ENCODE measurements at places on chromosomes 12 and 14. TPM values are rescaled to one million over a fixed set of nuclear protein-coding genes. Genes with fewer than 3 reads are reported as not detected.

HHIPL1 gene
- polyA plus RNA-seq = 2.0 TPM

- DNase-seq = no peak
Observed at GRCh38 chr12:115364921-115365320, 680.9 kb upstream of the TBX3 start.

TAS2R14 gene
- 3.8 TPM for polyA plus RNA-seq

- DNase-seq = no peak
Observed at GRCh38 chr14:32940066-32940651, 1.5 kb downstream of the NPAS3 start.

NT5DC3 gene
- polyA plus RNA-seq = 3.3 TPM

GRCh38 chr12:121330692-121331091 lies 21.5 kb downstream of the ANAPC5 start:
- DNase-seq = no peak

DNA sequence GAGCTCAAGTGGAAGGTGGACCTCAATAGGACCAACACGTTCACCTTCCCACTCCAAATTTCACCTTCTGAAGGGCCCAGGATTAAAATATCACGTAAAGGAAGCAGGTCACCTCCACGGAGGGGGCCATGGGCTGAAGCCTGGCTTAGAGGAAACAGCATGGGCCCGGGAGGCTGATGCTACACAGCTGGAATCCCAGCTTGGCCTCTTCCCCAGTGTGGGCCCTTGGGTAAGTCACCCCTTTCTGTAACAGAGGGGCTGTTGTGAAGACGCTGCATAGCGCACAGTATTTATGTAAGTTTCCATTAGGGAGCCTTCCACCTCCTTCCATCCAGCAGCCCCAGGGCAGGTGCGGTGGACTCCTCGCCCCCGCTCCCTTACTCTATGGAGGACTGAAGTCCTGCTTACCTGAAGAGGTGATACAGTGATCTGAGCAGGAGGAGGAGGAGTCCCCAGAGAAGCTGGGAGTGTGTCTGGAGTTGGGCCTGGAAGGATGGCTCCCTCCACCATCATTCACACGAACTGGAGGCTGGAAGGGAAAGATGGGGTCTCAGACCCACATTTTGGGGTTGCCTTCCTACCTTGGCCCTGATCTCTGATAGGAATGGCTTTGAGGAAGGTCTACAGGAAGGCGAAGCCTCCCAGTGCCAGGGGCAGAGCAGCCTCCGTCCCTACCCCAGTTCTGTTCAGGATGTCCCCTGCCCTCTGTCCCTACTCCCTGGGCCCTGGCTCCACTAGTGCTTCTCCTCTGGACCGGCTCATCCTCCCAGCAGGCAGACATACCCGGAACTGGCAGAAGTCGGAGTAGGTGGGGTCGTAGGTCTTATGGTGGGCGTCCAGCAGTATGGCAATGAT lies 37.2 kb upstream of the HDAC7 start:
- DNase-seq = no peak

- no peak for DNase-seq
Observed at GRCh38 chr12:91947459-91947858, 198.2 kb downstream of the BTG1 start.

- DNase-seq = no peak
Observed at GRCh38 chr14:106269029-106269428, 742.6 kb downstream of the TMEM121 start.

ADAM21 gene
- polyA plus RNA-seq = 0.34 TPM

FOXG1 gene
- 0.06 TPM for polyA plus RNA-seq

DNA sequence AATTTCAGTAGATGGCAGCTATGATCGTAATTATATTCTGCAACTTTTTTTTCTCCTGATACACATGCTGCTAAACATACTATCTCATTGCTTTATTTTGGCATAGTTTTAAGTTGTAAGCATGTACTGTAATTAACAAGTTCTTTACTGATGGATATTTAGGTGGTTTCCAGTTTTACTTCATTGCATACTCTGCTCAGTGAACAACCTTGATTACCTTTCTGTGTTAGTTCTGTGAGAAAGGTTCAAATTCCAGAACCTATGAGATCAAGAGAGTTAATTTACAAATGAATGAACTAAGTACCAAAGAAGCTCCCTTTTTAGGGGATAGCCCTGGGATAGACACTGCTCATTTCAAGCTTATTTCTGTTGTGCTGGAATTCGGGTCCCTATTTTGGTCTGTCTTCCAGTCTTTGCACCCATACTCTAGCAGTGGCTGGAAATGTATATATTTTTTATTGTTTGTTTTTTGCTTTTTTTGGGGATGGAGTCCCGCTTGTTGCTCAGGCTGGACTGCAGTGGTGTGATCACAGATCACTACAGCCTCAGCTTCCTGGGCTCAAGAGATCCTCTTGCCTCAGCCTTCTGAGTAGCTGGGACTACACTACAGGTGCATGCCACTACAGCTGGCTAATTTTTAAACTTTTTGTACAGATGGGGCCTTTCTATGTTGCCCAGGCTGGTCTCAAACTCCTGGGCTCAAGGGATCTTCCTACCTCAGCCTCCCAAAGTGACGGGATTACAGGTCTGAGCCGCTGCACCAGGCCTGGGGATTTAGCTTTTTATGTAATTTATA lies 10.6 kb downstream of the PAPOLA start:
- no peak for DNase-seq

DNA sequence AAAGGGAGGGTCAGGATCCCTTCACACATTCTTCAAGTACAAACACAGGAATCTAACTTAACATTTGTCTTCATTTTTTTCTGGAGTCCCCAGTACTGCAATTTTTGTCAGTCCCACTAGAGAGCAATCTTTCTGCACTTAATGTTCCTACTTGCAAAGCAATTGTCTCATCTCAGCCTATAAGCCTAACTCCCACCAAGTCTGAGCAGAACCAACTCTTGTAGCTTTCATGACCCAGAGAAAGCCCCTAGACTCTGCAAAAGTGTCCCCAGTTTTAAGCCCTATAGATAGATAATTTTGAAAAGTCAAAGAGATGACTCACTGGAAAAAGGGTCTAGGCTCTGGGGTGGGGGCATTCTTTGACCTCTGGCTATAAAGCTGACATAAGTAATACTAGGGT lies 1.8 kb upstream of the ZBTB39 start:
- no peak for DNase-seq

DNA sequence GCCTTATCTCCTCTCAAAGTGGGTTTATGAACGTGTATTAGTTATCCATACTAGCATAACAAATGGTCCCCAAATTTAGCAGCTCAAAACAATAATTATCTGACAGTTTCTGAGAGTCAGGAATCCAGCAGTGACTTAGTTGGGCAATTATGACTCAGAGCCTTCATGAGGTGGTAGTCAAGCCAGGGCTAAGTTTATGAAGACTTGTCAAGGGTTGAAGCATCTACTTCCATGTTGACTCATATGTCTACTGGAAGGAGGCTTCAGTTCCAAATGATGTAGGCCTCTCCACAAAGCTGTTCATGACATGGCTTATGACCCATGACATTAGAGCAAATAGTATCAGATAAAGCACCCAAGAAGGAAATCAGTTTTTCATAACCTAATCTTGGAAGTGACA lies 73.2 kb downstream of the IPO8 start:
- no peak for DNase-seq

DNA sequence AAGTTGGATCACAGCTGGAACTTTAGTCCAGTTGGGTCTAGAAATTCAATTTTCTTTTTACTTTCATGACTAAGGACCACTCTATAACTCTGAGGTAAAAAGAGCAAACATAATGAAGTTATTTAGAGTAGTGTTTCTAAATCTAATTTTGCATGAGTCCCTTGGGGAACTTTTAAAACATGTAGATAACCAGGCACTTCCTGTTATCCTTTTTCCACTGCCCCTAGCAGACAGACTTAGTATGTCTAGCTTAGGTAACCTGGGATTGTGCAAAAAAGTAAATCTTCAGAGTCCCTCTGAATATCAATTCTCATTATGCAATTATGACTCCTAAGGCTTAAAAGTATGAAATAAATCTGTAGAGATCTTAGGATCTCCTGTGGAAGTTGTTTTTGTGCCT lies 371.2 kb downstream of the DIO2 start:
- DNase-seq = no peak

- no peak for DNase-seq
Observed at GRCh38 chr14:95039259-95039992, 117.9 kb downstream of the DICER1 start.

- DNase-seq = peak; percentile 78
Observed at GRCh38 chr12:9647825-9648700, 21.4 kb upstream of the CLEC2D start.

- DNase-seq = no peak
Observed at GRCh38 chr12:87388376-87388775, 640.8 kb downstream of the C12orf50 start.

DNA sequence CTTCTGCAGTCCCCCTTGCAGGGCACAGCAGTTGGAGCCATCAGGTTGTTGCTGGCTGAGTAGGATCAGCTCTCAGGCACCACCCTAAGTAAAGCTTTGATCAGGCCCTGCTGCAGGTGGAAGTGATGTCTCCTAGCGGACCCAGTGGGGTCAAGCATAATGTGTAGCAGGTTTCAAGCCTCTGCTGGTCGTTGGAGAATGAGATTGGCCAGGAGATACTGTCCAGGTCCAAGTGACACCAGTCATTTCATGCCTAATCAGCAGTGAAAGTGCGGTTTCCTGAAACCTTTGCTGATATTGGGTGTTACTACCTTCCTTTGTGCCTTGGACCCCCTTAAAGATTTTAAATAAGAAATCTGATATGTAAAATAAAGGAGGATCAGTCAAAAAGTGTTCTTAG lies 72.6 kb downstream of the SUSD6 start:
- DNase-seq = no peak

- DNase-seq = no peak
Observed at GRCh38 chr14:47705683-47706082, 30.3 kb upstream of the MDGA2 start.

RTL1 gene
- polyA plus RNA-seq = 0.06 TPM

GRCh38 chr14:55254581-55254980 lies 16.6 kb upstream of the FBXO34 start:
- DNase-seq = no peak

DNA sequence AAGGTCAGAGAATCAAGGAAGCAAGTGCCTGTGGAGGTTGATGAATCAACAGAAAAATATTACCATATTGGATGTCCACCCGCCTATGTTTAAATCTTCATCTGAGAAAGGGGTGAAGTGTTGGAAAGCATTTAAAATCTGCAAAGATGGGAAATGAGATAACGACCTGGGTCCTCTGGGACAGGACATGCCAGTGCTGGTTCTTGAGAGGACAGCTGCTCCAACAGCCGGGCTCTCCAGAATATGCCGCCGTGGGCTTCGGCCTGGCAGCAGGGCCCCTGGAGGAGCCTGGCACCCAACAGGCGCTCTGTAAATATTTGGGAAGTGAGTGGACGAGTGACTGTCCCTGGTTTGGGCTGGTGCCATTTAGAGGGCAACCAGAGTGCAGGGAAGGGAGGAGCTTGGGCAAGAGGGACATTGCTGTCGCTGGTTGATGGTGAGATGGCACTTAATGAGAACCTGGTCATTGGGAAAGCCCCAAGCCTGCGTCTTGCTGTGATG lies 129.9 kb downstream of the KCNA5 start:
- DNase-seq = no peak

GRCh38 chr14:56159066-56159465 lies 40.9 kb downstream of the PELI2 start:
- no peak for DNase-seq

- DNase-seq = no peak
Observed at GRCh38 chr12:116808113-116809105, 70.3 kb downstream of the RNFT2 start.

DNA sequence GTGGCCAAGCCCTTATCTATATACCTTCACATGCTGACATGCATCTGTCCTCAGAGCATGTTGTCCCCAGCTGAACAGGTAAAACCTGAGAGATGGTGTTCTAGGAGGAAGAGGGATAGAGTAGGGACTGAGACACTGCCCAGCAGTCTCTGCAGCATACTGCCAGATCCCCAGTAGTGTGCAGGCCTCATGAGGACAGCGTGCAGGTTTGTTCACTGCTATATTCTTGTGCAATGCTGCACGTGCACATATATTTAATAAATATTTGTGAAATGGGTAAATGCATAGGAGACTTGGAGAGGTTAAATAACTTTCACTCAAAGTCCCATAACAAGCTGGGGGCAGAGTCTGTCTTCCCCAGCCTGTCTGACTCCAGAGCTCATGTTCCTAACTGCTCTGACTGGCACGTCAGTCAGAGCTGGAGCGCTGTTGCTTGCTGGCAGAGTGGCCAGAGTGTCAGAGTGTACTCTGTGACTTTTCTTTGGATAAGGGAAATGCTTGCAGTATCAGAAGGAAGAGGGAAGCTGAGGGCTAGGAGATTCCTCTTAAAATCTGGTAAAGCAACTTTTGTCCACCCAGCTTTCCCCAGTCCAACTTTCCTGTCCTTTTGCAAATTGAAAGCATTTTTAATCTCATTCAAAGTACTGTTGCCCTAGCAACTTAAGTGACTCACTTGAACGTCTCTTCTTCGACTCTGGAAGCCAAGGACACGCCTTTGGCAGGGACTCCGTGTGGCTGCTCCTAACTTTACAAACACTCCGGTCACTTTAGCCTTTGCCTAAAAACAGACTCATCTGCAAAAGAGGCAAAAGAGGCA lies 14.9 kb upstream of the POLR3B start:
- no peak for DNase-seq

DNA sequence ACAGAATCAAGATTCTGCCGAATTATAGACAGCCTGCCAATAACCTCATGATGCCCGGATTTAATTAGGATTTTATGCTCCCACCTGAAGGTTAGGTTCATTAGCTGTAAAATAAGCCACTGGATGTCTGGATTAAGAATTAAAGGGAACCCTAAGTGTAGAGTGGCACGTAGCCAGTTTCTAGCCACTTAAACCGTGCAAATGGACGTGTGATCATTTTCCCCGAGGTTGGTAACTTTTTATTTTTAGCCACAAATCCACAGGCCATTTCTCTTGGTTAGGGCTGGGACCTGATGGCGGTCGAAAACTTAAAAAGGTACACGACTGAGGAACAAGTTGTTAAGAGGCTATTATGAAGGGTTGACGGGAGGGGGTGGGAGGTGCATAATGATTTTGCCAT lies 127.3 kb upstream of the TMPO start:
- no peak for DNase-seq

FAIM2 gene
- polyA plus RNA-seq = 6.1 TPM

DNA sequence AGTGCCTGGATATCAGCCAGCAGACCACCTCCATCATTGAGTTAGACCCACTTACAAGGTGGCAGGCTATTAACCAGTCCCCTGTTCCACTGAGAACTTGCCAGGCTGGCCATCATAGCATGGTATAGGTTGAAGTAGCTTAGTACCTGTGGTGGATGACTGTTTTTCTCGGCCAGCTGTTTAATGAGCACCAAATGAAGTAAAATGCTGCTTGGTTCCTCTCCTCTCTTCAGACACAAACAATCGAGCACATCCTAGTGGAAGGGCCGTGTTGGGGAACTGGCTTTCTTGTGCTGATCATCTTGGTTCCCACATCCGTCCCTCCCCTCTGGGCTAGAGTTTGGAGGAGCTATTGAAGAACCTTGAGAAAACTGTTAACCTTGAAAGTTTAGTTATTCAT lies 486.2 kb downstream of the RAD51B start:
- no peak for DNase-seq

DNA sequence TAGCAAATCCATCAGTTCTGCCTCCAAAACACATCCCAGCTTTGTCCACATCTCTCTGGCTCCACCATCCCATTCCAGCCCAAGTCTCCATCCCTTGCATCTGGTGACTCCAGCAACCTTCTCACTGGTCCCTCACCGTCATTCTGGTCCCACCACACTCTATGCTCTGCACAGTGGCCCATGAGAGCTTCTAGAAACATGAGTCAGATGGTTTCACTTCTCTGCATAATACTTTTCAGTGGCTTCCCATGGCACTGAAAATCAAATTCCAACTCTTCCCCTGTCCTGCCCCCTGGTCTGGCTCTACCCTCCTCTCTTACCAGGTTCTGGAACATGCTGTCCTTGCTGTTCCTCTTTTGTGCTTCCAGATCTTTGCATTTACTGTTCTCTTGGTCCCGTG lies 17.2 kb upstream of the C12orf76 start:
- DNase-seq = no peak

GRCh38 chr14:96130854-96131253 lies 73.8 kb upstream of the BDKRB2 start:
- DNase-seq = no peak

Measured in right renal pelvis (tissue), 4 donors.